ENCODE measurements at places on chromosomes 11 and 22.

DNA sequence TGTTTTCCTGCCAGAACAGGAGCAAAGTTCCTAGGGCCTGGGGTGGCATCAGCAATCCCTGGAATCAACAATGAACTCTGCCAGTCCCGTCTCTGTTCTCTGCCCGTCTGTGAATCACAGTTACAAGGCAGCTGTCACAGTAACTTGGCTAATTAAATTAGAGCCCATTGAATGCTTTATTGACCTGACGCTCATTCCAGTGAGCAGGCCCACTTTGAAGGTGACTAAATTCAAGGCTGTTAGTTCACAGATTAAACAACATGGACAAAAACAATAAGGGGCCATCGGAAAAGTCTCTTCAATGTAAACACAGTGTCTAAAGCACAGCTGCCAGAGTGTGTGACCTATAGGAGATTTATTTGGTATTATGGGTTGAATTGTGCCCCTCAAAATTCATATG lies 17.7 kb upstream of the TMPRSS5 start:
- no peak for DNase-seq

DNA sequence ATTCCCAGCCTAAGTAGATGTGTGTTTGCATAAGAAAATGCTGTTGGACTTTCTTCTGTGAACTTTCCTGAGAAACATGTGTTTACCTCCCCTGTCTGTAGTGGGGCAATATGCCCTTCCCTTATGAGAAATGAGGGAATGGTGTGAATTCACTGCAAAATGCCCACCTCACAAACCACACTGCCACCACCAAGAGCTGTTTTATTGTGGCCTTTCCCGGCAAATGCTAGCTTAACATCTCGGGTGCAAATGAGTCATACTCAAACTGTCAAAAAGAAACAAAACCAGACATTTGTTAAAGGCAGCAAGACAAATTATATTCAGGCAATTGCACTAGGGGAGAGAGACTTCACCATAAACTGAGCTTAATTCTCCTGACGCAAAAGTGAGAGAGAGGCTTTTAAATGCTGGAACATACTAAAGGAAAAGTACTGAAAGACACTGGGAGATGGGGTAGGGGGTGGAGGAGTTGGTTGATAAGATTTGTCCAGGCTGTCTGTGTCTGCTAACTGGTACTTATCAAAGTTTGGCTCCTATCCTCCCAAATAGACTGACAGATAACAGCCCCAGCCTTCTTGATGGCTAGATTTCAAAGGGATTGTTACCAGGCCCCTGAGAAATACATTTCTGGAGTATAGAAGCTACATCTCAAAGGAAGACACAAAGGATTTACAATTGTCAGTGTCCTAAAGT lies 70.9 kb upstream of the OR5AK2 start:
- no peak for DNase-seq

DNA sequence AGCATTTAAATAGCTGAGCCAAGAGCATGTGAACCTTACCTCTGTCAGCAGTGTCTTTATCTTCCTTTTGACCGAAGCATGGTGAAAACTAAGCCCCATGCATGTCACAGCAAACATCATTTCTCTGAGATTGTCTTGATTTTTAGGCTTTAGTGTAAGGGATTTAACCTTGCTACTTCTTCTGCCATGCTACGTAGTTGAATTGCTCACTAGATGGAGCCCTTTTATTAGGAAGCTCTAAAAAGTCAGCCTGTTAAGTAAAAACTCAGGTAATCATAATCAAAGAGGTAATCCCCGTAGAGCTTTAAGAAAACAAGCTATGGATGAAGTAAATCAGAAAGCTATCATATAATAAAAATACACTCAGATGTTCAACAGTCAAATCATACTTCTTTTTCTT lies 149.5 kb downstream of the PGR start:
- DNase-seq, result no peak

- DNase-seq, result peak; percentile 11
Measured at GRCh38 chr11:27524155-27524554, 17.6 kb upstream of the LIN7C start.

- DNase-seq, result no peak
Measured at GRCh38 chr11:16403448-16403803, 47.1 kb upstream of the SOX6 start.

- DNase-seq, result no peak
Measured at GRCh38 chr11:75733431-75734107, 15.9 kb downstream of the MOGAT2 start.

DNA sequence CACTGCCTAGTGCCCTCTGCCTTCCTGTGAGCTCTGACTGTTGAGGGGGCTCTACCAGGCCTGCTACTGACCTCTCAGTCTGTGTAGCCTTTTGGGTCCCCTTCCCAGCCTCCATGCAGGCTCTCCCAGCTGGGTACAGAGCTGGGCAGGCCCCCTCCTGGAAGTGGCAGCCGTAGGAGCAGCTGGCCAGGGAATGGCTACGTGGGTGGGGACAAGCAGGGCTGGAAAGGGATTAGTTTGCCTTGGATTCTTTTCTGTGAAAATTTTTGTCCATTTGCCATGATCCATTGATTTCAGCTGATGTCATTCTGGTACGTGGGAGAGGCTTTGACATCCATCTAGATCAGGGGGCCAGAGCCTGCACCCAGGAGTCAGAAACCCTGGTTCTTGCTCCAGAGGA lies 23.9 kb upstream of the NECTIN1 start:
- DNase-seq, result no peak

DNA sequence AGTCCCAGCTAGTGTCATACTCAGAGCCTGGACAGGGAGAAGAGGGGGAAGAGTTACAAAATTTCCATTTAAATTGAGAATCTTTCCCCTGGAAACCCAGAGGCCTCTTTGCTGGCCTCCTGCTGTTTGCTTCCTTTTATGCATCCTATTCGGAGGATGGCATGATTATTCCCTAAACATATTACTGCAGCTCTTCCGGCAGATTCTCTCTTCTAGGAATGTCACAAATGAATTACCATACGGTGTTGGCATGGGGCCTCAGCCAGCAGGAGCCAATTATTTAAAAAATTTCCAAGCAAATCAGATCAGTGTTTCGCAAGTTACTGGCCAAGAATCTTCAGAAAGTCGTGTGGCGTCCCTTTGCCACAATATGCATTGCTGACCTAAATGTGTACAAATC lies 326.7 kb upstream of the NCAM1 start:
- DNase-seq, result no peak

- DNase-seq, result no peak
Measured at GRCh38 chr11:133118563-133119268, 413.6 kb downstream of the OPCML start.

DNA sequence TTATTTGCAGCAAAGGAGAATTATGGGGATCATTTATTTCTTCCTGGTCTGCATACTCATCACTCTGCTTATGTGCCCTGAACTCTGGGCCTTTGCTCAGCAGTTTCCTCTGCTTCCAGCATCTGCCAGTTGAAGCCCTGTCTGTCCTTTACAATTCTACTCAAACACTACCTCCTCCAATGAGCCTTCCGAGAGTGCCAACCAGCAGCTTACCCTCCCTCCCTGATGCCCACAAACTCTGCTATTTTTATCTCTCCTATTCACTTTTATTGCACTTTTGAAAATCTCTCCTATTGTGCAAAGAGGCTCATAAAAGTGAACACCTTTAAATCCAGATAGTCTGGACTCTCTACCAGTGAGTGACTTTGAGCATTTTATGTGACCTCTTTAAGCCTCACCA lies 3.6 kb upstream of the ME3 start:
- DNase-seq, result no peak

DNA sequence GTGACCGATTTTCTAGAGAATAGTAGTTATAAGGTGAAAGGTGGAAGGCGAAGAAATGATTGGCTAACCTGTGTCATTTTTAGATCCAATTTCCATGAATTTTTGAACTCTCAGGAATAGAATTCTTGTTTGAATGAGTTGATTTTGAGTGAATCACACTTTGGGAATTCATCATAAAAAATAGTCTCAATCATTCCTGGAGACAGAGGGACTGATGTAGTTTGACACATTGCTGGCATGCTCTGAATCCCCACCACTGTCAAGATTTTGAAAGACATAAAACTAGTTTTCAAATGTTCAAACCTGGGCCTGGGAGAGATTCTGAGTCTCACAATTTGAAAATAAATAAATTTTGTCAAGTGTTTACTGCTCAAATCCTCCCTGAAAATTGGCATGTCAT lies 861.4 kb upstream of the RAG2 start:
- DNase-seq, result no peak

GRCh38 chr22:26573026-26573662 lies 16.8 kb downstream of the TPST2 start:
- DNase-seq, result no peak

GRCh38 chr11:110471371-110471770 lies 41.6 kb downstream of the FDX1 start:
- no peak for DNase-seq

- DNase-seq, result no peak
Measured at GRCh38 chr11:134647066-134647743, 235.2 kb upstream of the B3GAT1 start.

GRCh38 chr11:45285930-45286632 lies at the start of gene SYT13:
TSS of gene SYT13 (minus strand) at chr11:45286341. CDS start at chr11:45286207, 134 bp downstream.
- DNase-seq, result no peak

DNA sequence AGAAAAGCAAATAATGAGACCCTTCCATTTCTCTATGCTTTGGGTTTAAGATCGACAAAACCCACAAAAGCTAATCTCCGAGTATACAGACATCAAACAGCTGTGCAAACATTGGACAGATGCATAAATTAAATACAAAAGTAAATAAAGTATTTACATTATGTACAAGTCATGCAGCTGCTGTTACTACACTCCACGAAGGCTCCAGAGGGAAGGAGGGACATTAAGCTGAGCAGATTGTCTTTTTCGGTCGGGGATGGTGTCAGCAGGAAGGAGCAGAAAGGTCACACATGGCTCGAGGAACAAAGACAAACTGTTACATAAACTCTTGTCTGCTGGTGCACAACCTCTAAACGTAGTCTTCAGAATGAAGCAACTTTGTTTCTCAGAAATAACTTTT lies 88.8 kb upstream of the BARX2 start:
- DNase-seq, result no peak

GRCh38 chr11:120923866-120924508 lies 99.9 kb upstream of the TBCEL start:
- DNase-seq, result no peak

DNA sequence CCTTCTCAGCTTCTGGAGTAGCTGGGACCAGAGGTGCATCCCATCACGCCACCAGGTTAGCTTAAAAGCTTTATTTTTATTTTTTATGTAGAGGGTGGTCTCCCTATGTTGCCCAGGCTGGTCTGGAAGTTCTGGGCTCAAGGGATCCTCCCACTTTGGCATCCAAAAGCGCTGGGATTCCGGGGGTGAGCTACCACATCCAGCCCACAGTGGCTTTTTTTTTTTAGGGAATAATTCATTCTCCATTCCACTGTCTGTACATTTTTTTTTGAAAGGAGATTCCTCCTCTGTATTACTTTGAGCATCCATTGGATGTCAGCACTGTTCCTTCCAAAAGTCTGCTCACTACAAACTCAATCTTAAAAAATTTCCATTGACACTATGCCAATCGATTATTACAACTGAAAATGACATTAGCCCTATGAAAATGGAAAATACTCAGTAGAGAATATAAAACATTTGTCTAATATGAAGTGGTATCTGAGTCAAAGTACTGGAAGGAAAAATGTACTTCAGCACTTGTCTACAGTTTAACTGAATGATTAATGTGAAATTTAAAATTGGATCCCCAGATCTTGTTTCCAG lies 1.3 kb upstream of the LPXN start:
- no peak for DNase-seq

- DNase-seq, result no peak
Measured at GRCh38 chr11:31301549-31302510, 67.7 kb downstream of the DCDC1 start.

DNA sequence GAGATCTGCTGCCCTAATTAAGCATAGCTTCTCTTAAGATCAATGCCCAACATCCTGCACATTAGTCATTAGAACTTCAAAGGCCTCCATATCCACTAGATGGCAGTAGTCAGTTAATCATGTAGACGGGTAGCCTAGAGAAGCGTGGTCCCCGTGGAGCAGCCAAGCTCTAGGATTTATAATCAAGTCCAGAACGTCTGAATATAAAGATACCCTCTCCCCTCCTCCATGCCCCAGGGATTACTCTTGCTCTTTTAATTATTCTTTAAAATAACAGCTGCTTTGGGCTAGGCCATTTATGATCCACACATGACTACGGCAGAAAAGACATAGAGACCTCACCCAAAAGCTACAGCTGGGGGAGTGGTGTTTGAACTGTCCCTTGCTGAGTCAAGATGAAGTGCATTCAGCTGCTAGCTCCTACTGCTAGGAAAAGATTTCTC lies 327.6 kb upstream of the PLET1 start:
- DNase-seq, result peak; percentile 33

DNA sequence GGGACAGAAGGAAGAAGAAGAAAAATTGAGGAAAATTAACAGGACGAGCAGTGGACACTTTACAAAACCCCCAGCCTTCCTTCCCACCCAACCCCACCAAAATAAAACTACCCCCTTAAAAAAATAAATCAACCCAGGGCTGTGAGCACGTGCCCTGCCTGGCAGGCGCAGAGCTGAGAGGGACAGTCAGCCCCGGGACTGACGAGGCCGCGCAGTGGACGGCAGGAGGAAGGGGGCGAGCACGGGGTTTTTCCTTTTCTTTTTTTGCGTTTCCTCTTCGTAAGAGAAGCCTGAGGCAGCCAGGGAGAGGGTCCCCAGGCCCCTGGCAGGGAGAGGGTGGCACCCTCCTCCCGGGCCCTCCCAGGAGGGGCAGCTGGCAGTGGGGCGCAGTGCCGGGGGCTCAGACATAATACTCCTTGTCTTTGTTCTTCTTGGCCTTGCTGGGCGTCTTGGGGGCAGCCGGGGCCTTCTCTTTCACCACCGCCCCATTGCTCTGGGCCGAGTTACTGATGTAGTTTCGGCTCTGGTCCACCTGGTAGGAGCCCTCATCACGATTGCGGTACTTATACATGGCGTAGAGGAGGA lies 15.9 kb downstream of the SLC22A12 start:
- DNase-seq, result no peak

DNA sequence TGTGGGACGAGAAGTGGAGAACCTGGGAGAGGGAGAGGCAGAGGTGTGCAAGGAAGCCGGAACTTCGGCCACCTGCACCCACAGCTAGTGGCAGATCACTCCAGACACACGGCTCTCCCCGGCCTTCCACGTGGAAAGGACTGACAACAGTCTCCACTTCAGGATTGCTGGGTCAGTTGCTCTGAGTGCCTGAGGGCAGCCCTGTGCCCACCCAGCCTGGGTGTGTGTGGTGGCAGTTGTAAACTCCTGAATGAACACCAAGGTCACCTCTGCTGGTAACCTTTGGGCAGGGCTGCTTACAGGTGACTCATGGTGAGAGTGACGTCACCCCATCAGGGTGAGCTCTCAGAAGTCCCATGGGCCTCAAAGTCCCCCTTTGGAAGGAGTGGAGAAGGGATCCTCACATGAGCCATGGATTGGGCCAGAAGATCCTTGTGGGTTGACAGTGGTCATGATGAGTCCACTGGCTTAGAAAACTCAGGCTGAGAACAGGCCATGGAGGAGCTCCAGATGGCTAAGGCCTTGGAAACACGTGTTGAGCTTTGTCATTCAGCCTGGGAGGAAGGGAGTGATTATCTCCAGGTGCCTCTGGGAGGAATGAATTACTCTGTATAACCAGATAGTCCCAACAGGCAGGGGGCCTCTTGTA lies 71.3 kb downstream of the BCR start:
- peak; percentile 31 for DNase-seq

GRCh38 chr22:27596133-27596870 lies 205.3 kb downstream of the MN1 start:
- no peak for DNase-seq

Data from H54 (cell line).